ENCODE measurements at places on chromosomes 12 and 14. TPM values are rescaled to one million over a fixed set of nuclear protein-coding genes. Genes with fewer than 3 reads are reported as not detected.

The RTL1 gene
- total RNA-seq, result not detected

The RHOJ gene
- 65.8 TPM for total RNA-seq

The CD163L1 gene
- 1.3 TPM for total RNA-seq

DNA sequence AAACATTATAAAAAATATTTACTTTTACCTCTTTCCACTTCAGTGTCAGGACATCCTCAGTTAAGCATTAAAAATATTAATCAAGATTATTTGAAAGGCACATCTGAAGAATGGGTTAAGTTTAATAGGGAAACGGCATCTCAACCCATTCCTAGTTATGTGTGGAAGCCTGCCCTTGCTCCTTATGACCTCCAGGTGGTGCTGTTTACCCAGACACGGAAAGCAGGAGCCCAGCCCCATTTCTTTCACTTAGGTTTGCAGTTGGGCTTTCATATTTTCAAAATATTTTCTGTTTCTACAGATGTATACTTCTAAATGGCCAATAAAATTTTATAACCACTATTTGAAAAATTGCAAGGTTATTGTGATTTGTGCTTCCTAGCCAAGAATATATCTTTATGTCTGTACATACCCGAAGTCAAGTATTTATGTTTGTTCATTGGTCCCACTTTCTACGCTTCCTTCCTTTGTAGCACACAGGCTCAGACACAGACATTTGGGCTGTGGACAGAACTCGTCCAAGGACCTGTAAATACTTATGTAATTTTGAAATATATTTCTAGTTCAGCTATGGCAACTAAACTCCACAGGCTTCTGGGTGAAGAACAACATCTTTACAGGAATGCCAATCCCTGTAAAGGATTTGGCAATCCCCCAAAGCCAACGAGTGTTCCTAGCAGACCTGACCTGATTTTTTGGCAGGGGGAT, 247.1 kb downstream of the AKAP6 start:
- DNase-seq, result peak; percentile 17

DNA sequence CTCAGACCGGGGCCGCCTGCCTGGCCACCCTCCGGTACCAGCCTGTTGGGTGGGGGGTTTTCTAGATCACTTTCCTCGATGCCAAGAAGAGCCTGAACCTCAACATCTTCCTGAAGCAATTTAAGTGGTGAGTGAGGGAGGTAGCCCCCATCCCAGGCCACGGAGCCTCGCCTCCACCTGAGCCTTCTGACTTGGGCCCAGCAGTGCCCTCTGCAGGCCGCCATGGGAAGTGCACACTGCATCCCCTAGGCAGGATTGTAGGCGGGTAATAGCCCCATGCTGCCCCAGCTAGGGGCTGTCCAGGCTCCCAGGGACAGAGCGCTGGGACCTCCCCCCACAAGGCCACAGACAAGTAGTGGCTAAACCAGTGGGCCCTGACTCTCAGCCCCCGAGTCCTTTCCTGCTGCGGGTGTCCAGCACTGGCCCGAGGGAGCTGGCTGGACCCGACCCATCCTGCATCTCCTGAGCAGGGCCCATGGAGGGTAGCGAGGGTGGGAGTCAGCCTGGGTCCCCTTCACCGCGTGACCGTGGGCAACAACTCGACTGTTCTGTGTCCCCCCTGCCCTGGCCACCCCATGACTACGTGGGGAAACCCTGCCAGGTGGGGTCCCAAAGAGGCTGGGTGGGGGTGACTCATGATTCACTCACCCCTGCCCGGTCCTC, 15.3 kb upstream of the ADSS1 start:
- no peak for DNase-seq

DNA sequence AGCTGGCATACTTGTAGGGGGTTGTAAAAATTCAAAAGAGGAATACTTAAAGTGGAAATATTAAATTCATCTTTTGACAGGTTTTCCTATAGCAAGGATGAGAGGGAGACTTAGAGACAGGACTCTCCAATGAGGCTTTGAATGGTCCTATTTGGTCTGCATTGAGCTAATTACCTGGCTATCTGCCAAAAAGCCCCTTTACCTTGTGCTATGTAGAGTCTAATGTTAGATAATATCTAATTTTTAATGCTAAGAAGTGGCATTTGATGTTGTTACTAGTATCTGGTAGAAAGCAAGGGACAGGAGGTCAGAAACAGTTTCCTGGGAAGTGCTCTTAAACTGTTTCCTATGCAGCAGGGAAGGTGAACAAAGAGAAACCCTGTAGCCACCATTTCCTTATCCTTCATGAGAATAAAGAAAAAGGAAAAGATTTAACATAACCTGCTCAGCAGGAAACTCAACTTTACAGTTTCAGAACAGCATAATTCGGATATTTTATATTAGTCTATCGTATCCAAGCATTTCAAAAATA, 550.0 kb downstream of the SOX5 start:
- DNase-seq, result no peak

DNA sequence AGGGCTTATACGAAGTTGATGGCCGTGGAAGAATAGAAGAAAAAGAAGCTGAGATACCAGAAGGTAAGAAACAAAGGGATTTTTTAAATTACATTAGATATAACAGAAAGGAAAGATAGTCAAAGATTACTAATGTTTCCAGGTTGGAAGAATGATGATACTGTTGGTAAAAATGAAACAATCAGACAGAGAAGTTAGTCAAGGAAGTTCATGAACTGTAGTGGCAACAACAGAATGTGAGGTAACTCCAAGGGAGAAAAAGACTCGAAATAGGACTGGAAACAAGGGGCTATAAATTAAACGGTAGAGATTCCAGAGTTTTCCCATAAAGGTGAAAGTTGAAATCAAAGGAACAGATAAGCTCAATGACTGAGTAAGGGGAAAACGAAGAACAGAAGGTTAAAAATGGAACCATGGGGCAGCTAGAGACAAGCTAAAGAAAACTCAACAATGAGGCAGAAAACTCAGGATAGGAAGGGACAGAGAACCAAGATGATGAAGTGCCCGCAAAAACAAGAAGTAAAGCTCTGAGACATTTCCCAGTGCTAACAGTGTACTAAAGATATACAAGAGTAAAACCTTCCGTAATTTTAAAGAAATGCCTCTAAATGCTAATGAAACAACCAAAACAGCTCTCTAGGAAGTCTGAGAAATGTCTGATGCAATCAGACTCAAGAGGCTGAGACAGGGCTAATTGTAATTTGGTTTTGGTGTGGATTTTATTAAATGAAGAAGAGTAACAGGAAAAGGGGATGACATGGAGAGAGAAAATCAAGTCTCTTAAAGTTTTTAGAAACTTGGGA, 70.0 kb downstream of the PPP2R5E start:
- no peak for DNase-seq

DNA sequence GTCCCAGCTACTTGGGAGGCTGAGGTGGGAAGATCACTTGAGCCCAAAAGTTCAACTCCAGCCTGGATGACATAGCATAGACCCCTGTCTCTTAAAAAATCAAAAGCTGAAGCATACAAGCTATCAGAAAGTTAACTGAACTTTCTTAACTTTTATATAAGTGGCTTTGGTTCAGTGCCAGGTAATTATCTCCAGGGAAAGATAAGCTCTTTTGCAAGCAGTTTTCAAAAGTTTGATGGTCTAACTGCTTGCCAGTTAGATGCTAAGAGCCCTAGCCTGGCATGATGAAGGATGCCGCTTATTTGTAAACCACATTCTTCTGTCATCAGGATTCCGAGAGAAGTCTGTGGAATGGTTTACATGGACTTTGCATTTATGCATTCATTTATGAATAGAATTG, 409.1 kb downstream of the AEBP2 start:
- DNase-seq, result no peak

- DNase-seq, result no peak
These were observed 17.6 kb downstream of the CCDC88C start for GRCh38 chr14:91399868-91400640.

DNA sequence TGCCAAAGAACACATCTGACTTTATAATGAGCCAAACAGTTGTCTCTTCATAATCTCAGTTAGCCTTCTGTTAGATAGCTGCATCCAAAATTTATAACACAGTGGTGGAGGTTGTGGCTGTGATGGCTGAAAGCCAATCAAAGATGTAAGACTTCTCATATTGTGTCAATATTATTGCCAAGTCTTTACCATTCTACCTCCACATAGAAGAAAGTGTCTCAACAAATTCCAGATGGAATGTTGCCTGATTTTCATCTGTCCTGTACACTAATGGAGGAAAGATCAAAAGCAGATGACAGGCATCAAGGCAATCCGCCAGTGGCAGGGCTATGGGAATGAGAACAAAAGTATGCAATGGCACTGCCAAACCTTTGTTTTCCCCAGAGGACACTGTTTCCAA, 813.1 kb upstream of the NOVA1 start:
- DNase-seq, result no peak

DNA sequence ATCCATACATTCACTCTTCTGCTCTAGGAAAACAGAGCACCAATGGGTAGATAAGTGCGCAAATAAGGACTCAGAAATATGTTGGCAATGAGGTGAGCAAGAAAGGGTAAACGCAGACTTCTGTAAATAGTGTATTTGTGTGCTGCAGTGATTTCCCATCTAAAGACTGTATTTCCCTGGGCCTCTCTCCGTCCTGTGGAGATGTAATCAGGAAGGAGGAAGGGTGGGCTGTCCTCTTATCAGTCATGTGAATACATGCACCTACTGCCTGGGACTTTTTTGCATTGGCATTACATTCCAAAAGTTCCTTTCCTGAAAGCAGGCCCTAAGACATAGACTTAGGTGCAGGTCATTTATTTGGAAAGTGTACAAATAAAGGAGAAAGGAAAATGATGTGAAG, 114.5 kb downstream of the OTOGL start:
- DNase-seq, result no peak

GRCh38 chr14:101918065-101918989, 46.0 kb upstream of the DYNC1H1 start:
- DNase-seq, result no peak

- DNase-seq, result no peak
These were observed 32.9 kb downstream of the CALM1 start for GRCh38 chr14:90429754-90430153.

GRCh38 chr12:2051700-2052621, 826 bp upstream of the CACNA1C start:
- DNase-seq, result no peak

DNA sequence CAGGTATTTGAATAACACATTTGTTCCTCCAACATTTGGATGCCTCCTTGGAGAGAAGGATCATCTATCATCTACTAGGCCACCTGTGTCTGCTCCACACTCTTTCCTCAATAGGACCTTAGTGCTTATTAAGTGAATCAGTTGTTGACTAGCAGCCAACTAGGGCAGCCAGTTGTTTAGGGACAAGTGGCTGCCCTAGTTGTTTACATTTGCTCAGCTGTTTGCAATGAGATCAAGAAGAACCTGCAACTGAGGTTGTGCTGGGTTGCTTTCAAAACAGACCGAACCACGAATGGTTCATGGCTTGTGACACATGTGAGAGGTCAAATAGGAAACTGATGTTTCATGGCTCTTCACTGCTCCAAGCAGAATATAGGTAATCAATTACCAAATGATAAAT, 53.8 kb downstream of the TMCC3 start:
- no peak for DNase-seq

DNA sequence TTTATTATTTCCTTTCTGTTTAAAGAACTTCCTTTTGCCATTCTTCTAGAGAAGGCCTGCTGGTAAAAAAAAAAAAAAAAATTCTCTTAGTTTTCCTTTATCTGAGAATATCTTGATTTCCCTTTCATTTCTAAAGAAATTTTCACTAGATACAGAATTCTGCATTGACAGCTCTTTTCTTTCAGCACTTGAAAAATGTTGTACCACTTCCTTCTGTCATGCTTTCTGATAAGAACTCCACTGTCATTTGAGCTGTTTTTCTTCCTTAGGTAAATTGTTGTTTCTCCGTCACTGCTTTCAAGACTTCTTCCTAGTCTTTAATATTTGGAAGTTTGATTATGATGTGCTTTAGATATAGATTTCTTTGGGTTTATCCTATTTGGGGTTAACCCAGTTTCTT, 113.6 kb upstream of the BTG1 start:
- DNase-seq, result no peak

GRCh38 chr14:24098927-24099813, 5.1 kb downstream of the PCK2 start:
- no peak for DNase-seq

- peak; percentile 51 for DNase-seq
These were observed 26.7 kb downstream of the NTN4 start for GRCh38 chr12:95763809-95764253.

GRCh38 chr14:81681541-81681940, 147.9 kb upstream of the SEL1L start:
- DNase-seq, result no peak

- DNase-seq, result no peak
These were observed 614 bp upstream of the ARF6 start for GRCh38 chr14:49892301-49892635.

DNA sequence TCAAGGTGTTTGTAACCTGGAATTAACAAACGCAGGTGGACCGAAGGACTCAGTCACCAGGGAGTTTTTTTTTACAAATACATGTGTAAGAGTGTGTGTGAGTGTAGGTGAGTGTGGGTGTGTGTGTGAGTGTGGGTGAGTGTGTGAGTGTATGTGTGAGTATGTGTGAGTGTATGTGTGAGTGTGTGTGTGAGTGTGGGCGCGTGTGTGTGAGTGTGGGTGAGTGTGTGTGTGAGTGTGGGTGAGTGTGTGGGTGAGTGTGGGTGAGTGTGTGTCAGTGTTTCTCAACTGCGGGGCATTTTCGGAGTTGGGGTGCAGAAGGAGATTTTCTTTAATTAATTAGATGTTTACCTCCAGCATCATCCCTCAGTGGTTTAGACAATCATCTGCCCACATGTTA, 1178.8 kb downstream of the VRK1 start:
- no peak for DNase-seq

DNA sequence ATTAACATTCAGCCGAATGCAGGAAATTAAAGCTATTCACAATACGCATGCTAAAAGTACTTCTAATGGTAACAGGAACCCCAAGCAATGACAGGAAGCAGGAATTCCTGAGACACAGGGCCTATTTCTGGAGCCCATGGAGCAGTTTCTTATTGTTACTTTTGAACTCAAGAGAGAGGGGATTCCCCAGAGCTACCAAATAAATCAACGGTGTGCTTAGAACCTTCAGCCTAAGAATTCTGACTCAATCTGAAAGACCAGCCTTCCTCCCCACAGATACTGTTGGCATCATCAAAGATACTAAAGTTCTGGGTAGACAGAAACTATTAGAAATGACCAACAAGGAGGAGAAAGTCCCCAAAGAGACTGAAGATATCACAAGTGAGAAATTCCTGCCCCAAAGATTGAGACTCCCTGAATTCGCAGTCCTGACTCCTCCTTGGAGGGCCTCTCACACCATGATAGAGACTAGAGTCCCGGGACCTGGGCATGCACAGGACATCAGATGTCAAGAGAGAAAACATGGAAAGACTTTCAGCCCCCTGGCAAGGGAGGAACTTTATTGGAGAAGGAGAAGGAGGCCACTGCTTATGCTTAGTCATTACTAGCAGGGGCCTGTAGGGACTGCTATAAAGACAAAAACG, 32.7 kb downstream of the RTRAF start:
- peak; percentile 64 for DNase-seq
